ENCODE measurements at places on chromosomes 1 and 21.
A peak's percentile ranks its signal among the peaks of the same experiment; 100 is the strongest.

- ATAC-seq: peak; percentile 65
Measured at GRCh38 chr21:37484535-37485474, 118.2 kb downstream of the DYRK1A start.

DNA sequence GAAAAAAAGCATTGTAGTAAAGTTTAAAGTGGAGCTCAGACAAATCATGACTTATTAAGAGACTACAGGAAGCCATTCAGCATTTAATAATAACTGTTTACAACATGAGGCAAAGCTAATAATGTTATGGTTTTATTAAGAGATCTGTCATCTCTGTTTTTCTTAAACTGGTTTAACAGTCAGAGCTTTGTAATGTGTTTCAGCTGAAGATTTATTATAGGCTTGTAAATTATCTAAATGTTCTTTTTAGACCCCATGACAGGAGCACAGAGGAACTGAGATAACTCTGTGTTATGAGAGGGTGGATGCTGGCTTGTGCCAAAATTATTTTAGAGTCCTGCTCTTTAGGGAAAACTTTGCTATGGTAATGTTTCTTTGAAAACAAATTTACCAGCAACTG lies 38.0 kb upstream of the RWDD3 start:
- no peak for ATAC-seq

DNA sequence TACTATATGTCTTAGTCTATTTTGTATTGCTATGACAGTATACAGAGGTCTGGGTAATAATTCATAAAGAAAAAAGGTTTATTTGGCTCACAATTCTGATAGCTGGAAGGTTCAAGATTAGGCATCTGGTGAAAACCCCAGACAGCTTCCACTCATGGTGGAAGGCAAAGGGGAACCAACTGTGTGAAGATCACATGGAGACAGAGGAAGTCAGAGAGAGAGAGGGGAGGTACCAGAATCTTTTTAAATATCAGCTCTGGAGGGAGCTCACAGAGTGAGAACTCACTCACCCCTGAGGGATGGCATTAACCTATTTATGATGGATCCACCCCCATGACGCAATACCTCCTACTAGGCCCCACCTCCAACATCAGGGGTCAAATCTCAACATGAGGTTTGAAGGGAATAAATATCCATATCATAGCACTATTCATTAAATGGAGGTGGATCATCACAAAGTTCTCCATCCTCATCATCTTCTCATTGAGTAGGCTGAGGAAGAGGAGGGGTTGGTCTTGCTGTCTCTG lies 290.5 kb downstream of the DSCAM start:
- no peak for ATAC-seq

DNA sequence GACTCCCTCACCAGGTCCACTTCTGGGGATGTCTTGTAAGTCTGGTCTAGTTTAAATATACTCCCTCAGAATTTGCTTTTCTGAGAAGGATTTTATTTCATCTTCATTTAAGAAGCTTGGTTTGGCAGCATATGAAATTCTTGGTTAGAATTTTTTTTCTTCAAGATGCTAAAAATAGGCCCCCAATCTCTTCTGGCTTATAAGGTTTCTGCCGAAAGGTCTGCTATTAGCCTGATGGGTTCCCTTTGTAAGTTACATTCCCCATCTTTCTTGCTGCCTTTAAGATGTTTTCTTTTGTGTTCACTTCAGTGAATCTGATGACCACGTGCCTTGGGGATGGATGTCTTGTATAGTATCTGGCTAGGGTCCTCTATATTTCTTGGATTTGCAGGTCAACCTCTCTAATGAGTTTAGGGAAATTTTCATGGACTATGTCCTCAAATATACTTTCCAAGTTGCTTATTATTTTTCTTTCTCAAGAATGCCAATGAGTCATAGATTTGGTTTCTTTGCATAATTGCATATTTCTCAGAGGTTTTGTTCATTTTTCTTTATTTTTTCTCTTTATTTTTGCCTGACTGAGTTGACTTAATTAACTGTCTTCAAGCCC lies 19.4 kb downstream of the TCP10L start:
- no peak for ATAC-seq

DNA sequence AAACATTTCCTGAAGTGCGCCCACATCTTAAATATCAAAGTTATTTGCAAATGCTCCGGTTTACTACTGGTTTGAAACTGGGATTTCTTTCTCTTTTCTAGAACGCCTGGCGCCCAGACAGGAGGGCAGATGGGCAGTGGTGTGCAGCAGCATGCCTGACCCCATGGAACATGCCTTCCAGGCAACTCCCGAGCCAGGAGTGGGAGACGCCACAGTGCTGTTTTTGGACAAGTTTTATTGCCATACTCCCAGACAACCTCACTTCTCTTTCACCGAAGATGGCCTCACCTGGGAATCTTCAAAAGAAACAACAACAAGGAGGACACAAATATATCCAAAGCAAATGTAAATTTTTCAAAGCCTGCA lies 21.5 kb downstream of the UBE2G2 start:
- ATAC-seq: no peak

DNA sequence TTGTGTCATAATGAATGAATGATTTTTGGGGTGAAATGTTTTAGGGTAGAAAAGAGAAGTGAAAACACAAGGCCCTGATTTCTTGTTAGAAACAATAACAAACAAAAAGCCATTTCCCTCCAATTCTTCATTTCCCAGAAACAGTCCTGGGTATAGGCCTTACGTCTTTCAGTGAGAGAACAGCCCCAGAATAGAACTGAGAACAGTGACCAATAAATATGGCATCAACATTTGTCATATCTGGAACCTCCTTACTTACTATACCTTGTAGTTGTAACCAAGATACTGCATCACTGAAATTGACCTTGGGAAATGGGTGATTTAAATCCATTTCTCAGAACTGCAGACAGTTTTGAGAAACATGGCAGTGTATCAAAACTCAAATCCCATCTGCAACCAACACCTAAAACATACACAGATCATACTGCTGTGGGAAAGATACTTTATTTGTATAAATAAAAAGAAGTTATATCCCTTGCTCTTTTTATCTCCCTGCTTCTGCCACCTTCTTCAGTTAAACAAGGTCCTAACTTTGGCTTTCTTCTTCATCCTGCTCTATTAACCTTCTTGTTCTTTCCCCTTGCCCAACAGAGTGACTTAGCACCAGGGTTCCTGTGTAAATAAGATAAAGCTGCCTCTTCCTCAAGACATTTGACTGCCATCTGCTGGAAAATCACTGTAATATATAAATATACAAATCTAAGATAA lies 19.5 kb downstream of the XKR8 start:
- peak; percentile 87 for ATAC-seq

- no peak for ATAC-seq
Measured at GRCh38 chr1:20083178-20083944, 13.4 kb downstream of the PLA2G5 start.

GRCh38 chr1:205287767-205288559 lies 33.6 kb downstream of the NUAK2 start:
- ATAC-seq: no peak

DNA sequence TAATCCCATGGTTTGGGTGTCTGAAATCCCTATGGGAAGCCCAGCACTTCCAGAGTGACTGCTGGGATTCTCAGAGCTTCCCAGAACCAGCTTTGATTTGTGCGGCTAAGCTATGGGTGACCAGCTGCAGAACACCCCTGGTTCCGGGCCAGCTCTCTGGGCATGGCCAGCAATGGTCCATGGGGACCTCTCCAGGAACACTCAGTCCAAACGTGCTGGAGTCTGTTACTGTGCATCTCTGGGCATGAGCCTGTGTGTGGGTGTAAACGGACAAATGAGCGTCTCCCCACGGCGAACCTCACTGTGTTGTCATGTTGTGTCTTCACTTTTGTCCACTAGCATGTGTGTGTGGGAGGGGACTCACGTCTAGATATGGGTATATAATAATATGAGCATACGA lies 54.4 kb downstream of the MAB21L3 start:
- no peak for ATAC-seq

DNA sequence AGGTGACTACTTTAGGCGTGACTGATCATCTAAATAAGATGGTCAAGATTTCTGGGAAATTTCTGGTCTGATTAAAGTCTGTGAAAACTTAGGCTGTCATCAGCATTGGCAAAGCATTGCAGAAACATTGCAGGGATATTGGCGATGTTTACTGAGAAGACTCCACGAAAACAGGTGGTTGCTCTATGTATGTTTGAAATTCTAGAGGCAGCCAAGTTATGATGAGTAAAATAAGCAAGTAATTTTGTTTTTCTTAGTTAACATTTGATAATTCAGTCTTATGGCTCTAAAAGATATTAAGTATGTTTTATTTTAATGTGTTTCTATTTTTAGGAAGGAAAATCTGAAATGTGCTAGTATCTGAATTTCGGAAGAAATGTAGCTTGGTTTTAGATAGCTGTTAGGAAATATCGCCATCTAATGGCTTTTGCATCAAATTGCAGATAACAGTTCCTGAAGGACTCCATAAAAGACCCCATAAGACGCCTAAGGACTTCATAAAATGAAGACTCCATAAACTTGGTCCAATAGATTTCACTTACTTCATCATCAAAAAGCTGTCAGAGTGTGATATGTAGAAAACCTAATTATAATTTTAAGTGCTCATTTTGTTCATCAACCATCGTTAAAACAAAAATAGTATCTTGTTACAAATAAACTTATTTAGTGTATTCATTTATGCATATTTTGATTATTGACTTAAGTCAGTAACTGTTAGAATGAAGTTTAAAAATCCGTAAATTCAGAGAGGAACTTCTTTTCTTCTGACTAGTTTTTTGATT lies 344.6 kb downstream of the RYR2 start:
- ATAC-seq: no peak

DNA sequence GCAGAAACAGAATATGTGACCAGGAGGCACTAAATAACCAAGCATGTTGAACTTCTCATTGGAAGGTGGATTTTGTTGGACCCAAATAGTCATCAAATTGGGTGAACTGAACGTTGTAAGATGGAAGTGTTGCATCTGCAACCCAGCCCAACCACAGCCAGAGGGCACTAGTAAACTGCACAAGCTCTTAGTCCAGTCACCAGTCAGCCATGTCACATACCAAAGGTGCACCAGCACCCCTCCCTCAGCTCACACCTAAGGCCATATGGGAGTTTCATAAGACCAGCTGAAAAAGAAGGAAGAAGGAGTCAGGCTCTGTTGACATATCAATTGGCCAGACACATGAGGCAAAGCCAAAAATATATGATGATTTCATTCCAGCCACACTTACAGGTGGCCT lies 481.7 kb upstream of the NR5A2 start:
- no peak for ATAC-seq

- ATAC-seq: peak; percentile 95
Measured at GRCh38 chr21:45001134-45002095, 61.6 kb downstream of the SLX9 start.

DNA sequence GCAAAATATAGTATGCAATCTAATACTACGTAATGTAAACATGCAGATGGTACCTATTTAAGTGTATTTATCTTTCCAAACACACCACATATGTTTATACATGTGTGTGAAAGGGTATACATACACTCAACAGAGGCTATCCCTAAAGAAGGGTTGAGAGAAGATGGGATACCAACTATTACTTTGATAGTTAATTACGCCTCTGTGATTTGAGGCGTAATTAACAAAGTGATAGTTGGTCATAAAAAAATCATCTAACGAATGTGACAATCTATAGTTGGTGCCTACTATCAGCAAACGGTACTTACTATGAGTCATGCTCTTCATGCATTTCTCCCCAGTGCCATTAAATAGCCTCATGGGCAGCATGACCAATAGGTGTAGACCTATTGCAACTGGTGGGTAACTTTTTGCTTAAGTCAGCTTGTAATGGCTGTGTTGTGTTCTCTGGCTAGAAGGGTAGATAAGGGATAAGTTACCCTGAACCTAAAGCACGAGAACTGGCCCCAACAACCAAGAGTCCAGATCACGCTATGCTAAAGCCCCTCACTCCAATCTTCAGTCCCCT lies 15.3 kb downstream of the RCAN1 start:
- no peak for ATAC-seq

- no peak for ATAC-seq
Measured at GRCh38 chr1:203937678-203938330, 76.4 kb downstream of the SNRPE start.

GRCh38 chr1:221708076-221708571 lies 33.8 kb downstream of the DUSP10 start:
- ATAC-seq: peak; percentile 60

- ATAC-seq: no peak
Measured at GRCh38 chr1:6328091-6328490, 65.5 kb downstream of the ACOT7 start.

GRCh38 chr1:40710581-40711315 lies 19.2 kb downstream of the NFYC start:
- ATAC-seq: no peak

DNA sequence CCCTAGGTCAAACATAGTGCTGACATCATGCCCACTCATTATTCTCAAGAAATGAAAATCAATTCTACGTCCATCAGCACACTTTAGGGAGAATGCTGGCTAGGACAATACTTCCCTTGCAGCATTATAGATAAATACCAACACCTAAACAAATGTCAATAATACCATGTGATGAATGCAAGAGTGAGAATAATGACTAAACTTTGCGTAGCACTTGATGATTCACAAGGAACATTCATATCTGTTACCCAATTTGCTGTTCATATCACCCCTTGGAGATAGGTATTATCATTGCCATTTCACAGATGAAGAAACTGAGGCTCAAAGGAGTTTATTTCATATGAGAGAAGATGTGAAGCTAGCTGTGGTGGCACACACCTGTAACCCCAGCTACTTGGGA lies 24.8 kb upstream of the EPS15 start:
- no peak for ATAC-seq

- no peak for ATAC-seq
Measured at GRCh38 chr1:155188268-155188667, 14.6 kb downstream of the TRIM46 start.

GRCh38 chr1:12521096-12521495 lies 96.9 kb downstream of the DHRS3 start:
- ATAC-seq: peak; percentile 62

DNA sequence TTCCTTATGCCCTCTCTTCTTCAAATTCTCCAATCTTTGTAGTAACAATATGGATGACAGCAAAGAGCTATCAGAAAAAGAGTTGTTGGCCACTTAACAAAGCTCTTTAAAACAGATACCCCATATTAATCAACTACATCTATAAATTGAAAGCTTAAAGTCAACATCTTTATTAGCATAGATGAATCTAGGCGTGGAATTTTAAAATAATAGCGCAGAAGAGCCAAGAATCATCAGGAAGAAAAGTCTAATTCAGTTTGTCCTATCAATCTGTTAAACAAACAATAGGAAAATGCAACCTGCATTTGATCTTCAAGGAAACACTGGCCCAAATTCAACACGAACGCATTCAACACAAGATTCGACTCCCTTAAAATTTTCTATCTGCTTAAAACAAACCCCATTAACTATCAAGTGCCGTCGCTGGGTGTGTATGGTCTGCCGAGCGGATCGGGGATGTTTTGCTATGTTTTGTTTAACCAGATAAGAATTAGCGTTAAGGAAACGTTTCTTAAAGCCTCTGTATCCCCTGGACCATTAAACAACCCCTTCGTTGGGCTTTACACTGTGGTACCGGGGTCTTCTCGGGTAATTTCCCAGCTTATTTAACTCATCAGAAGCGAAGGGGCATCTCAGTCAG lies 1.0 kb downstream of the LYST start:
- peak; percentile 16 for ATAC-seq

Measured in SK-N-SH treated with all-trans-retinoic acid at 6 μM for 48 hours (cell line).